ENCODE measurements at places on chromosomes 3 and 15.

DNA sequence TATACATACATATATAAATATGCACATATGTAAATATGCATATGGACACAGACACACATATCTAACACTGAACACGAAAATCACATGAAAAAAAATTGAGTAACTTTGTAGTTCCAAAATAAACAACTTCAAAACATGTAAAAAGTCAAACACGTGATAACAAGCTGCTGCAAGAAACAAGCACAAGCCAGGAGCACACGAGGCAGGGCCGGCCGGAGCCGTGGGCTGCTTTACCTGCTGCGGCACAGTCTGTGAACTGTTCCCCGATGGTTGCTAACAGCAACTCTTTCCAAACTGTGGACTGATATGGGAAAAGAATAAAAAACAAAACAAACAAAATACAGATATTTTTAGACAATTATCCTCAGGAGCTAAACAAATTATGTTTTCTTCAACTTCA, 31.6 kb downstream of the EIF4E3 start:
- no peak for DNase-seq

GRCh38 chr15:26682598-26683164, 90.2 kb downstream of the GABRB3 start:
- no peak for DNase-seq

DNA sequence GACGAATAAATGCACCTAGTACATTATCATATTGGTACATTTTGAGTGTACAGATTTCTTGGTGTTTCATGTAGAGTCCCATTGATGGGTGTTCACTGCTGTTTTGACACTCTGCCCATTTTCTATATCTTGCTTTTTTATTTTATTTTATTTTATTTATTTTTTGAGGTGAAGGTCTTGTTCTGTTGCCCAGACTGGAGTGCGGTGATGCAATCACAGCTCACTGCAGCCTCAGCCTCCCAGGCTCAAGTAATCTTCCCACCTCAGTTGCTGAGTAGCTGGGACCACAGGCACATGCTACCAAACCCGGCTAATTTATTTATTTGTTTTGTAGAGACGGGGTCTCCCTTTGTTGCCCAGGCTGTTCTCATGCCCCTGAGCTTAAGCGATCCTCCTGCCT, 44.2 kb downstream of the DNAJC13 start:
- no peak for DNase-seq

GRCh38 chr3:61954097-61954540, 392.7 kb downstream of the PTPRG start:
- no peak for DNase-seq

- DNase-seq = no peak
Observed at GRCh38 chr3:65888980-65889706, 149.6 kb downstream of the MAGI1 start.

DNA sequence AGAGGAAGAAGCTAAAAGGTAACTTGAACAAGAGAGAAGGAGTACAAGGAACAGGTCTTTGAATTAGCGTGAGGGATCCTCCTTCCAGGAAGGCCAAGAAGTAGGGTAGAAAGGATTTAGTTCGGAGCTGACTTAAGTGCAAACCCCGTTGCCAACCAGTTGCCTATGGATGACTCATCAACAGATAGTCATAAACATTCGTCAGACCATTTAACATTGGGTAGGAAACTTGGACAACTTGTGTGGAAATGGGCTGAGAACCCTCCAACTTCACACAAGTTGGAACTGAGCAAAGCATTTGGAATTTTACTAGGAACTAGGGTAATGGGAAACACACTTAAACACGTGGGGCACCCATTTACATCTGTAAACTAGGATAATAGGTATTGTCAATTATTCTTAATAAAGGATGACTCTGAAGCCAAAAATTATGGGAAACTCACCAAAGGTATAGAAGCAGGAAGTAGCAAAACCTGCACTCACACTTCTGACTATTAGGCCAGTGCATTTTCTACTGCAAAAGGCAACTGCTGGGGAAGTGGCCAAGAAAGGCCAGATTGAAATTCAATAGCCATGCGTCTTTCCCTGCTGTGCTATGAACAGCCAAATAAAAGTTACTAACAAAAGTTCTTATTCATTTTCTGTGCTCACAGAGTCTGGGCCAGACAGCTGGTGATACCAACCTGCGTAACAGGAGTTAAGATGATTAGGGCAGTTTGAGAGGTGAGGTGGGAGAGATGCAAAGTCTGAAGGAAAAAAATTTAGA, 174.5 kb upstream of the TMC3 start:
- DNase-seq = no peak

DNA sequence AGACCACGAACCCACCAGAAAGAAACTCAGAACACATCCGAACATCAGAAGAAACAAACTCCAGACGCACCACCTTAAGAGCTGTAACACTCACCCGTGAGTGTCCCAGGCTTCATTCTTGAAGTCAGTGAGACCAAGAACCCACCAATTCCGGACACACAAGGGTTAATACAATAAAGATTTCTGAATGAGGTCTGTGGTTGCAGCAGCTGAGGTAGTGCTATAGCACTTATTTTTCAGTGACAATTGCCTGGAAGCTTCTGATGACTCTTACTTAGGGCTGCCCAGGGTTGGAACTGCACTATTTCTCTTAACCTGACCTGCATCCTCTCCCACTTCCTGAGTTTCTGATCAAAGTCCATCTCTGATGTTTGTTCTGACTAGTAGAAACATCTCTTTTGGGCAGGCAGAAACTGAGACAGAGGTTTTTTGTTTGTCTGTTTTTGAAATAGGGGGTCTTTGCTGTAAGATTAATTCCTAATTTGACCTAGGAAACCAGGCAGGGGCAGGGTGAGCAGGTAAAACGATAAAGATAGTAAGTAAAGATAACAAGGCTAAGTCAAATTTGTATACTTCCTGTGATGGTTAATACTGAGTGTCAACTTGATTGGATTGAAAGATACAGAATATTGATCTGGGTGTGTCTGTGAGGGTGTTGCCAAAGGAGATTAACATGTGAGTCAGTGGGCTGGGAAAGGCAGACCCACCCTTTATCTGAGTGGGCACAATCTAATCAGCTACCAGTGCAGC, 169.1 kb downstream of the GAP43 start:
- DNase-seq = no peak

- DNase-seq = no peak
Observed at GRCh38 chr3:79902151-79902550, 134.4 kb upstream of the ROBO1 start.

DNA sequence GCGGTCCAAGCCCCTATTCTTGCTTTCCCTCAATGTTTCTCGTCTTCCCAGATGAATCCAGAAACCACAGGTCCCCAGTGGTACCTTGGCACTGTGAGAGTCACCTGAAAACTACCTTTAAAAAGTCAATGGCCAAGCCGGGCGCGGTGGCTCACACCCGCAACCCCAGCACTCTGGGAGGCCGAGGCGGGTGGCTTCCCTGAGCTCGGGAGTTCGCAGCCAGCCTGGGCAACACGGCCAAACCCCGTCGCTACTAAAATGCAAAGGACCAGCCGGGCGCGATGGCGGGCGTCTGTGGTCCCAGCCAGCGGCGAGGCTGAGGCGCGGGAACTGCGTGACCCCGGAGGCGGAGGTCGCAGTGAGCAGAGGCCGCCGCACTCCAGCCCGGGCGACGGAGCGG, 285.9 kb downstream of the CHL1 start:
- no peak for DNase-seq

- DNase-seq = no peak
Observed at GRCh38 chr3:33424606-33425452, 15.4 kb downstream of the UBP1 start.

- no peak for DNase-seq
Observed at GRCh38 chr15:49860101-49860500, 239.3 kb downstream of the DTWD1 start.

Measured in NCI-H1105 treated with DMSO at 0.1 percent for 48 hours (cell line).